ENCODE measurements at places on chromosomes 1 and 21.

DNA sequence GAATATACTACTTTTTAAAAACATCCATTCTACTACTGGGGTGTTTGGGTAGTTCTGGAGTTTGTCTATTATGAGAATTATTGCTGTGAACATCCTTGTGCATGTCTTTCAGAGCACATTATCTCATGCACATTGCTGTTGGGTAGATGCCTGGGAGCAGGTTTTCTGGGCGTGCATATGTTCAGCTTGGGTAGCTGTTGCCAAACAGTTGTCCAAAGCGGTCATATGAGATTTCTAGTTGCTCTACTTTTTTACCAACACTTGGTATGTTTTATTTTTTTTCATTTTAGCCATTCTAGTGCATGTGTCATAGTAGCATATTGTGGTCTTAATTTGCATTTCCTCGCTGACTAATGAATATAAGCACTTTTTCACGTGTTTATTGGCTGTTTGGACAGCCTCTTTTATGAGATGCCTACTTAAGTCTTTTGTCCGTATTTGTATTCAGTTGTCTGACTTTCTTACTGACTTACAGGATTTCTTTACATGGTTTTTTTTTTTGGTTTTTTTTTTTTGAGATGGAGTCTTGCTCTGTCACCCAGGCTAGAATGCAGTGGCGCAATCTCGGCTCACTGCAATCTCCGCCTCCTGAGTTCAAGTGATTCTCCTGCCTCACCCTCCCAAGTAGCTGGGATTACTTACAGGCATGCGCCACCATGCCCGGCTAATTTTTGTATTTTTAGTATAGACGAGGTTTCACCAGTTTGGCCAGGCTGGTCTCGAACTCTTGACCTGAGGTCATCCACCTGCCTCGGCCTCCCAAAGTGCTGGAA is 18.1 kb downstream of the ZDHHC18 start:
- DNase-seq, result no peak

DNA sequence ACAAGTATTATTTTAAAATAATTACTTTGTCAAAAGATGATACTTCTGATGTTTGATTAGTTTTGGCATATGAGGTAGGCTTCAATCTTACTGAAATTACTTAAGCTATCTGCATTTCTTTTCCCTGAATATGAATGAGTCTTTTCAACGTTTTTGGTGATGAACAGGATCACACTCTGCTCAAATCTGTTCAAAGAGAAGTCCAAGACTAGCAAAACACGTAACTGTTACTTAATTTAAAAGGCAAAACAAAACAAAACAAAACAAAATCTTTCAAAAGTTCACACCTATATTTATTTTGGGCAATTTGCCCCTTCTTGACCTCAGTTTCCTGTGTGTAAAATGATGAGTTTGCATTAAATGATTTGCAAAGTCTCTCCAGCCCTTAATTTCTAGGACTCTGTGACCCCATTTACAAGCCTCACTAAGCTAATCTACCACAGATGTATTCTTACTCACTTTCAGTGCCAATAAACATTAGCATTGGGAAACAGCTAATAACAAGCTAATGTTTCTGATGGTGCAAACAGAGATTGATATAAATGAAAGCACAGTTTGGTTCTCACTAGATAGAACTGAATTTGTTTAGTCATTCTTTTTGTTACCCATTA is 865.4 kb downstream of the LTN1 start:
- DNase-seq, result no peak

GRCh38 chr1:165543532-165544438 is at the start of gene LRRC52:
Gene LRRC52 (plus strand): TSS chr1:165544000. CDS start chr1:165544297, 297 bp downstream.
- DNase-seq, result no peak

GRCh38 chr1:17611991-17612390 is 72.5 kb downstream of the ARHGEF10L start:
- DNase-seq, result no peak

DNA sequence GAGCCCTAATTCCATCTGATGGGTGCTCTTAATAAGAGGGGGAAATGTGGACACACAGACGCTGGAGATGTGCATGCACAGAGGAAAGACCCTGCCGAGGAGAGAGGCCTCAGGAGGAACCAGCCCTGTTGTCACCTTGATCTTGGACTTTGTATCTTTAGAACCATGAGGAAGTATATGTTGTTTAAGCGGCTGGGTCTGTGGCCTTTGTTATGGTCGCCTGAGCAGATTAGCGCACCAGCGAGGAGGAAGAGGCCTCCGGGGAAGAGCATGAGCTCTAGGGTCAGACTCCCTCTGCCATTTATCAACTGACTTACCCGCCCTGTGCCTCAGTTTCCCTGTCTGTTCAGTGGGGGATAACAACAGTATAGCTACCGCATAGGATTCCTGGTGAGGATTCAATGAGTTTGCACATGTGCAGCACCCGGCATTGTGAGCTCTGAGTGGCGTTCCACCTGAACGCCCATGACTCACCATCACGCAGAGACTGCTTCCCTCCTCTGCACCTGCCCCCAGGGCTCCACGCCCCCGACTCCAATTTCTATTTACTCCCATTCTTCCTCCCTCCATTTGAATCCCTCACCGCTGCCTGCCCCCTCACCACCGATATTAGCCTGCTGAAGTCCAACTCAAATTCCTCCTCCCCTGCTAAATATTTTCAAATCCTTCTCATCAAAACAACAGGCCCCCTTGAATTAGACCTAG is 67.2 kb downstream of the ATP5PO start:
- no peak for DNase-seq

- no peak for DNase-seq
Observed at GRCh38 chr1:1975535-1975934, 28.1 kb downstream of the CFAP74 start.

DNA sequence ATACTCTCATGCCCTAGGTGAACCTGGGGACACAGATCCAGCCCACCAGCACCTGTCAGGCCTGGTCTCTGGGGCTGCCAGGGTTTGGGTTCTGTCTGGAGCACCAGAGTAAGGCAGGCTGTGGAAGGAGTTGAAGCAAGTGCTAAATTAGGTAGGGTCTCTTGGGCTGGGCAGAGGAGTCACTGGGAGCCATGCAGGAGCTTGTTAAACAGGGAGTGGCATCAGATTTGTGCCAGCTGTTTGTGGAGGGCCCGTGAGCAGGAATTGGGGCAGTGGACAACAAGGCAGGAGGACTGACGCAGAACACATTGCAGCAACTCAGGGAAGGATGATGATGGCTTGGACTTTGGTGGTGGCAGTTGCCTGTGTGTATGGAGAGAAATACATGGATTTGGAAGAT is 56.3 kb downstream of the PTPRF start:
- no peak for DNase-seq

- DNase-seq, result no peak
Observed at GRCh38 chr1:59816318-59816878, 1.6 kb downstream of the HOOK1 start.

DNA sequence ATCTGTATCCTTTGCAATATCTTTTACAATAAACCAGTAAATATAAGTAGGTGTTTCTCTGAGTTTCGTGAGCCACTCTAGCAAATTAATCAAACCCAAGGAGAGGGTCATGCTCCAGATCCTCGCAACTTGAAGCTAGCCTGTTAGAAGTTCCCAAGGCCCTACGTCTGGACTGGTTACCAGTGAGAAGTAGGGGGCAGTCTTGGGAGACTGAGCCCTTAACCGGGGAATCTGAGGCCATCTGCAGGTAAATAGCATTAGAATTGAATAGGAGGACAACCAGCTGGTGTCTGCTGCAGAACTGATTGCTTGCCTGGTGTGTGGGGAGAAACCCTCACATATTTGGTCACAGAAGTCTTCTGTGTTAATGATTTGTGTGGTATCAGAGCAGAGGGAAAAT is 190.5 kb downstream of the RYR2 start:
- no peak for DNase-seq

DNA sequence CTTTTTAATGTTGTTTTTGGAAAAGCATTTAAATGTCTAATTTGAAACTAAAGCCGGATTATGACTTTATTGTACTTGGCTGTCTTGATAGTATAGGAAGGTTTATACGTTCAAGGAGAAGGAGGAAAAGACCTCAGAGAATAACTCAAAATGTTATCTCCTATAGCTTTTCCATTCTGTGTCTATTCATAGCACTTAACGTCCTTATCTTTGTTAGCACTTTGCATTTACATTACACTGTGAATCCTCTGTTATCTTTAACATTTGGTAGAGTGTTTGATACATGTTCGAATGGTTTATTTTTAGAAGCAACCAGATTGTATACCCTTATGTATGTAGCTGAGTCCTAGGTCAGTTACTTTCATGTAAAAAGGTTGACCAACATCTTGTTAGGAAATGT is 50.8 kb upstream of the PODN start:
- DNase-seq, result no peak

- DNase-seq, result no peak
Observed at GRCh38 chr1:113981962-113982931, 3.0 kb downstream of the OLFML3 start.

GRCh38 chr1:114756009-114756892 is 1.5 kb downstream of the CSDE1 start:
- DNase-seq, result peak; percentile 42

GRCh38 chr1:175482071-175482451 is 261.3 kb downstream of the TNR start:
- no peak for DNase-seq

- DNase-seq, result no peak
Observed at GRCh38 chr21:27076025-27076424, 109.1 kb upstream of the ADAMTS5 start.

DNA sequence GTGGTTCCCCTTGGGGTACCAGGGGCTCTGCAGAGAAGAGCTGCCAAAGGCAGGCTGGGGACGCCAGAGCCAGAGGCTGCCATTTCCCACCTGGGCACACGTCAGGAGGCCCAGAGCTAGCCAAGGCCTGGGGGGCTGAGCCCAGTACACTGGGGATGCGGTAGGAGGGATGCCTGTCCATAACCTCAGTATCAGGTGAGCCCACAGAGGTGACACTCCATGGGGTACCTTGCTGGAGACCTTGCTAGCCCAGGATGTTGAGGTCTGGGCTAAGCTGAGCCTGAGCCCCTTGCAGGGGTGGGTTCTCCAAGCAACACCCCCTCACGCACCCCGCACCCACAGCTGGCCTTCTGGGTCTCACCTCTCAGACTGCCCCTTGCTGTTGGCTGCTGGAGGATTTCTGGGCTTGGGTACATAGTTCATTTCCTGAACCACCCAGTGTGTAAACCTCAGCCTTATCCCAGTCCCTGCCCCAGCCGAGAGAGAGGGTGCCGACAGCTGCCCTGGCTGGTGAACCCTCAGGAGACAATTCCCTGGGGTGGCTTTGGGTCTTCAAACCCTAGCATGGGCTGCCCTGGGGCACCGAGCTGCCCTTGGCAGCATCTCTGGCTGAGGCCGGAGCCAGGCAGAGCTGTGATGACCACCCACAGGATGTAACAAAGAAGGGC is 92.5 kb upstream of the VAMP3 start:
- DNase-seq, result no peak

DNA sequence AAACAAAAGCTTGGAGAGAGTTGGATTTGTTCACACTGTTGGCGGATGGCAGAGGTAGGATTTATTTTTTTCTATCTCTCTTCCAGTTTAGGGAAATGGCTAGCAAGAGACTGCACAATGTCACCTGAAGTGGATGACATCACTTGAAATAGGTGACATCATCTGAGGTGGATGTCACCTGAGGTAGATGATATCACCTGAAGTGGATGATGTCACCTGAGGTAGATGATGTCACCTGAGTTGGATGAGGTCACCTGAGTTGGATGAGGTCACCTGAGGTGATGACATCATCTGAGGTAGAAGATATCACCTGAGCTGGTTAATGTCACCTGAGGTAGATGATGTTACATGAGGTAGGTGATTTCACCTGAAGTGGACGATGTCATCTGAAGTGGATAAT is 413.4 kb downstream of the DSCAM start:
- DNase-seq, result no peak

DNA sequence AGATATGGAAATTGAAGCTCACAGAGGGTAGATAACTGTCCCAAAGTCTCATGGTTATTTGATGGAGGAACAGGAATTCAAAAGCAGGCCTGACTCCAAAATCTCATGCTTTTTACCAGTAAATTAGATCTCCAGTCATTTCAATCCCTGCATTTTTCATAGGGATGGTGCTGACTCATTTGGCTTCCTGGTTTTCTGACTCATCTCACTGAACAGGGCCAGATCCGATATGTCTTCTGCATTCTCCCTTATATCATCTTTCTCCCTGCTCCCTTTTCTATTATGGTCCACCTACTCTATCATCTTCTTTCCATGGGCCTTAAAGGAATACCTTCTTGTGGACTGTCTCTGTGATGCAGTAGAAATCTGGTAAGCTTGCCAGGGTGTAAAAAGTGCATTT is 187.2 kb downstream of the FGGY start:
- DNase-seq, result no peak

GRCh38 chr1:59482986-59483385 is 186.1 kb downstream of the FGGY start:
- DNase-seq, result no peak

- DNase-seq, result no peak
Observed at GRCh38 chr1:169733924-169734323, at the start of gene SELE. Gene SELE (minus strand): TSS chr1:169734079. CDS start chr1:169733612, 467 bp downstream.

GRCh38 chr1:55143684-55144083 is 71.5 kb downstream of the USP24 start:
- DNase-seq, result no peak

DNA sequence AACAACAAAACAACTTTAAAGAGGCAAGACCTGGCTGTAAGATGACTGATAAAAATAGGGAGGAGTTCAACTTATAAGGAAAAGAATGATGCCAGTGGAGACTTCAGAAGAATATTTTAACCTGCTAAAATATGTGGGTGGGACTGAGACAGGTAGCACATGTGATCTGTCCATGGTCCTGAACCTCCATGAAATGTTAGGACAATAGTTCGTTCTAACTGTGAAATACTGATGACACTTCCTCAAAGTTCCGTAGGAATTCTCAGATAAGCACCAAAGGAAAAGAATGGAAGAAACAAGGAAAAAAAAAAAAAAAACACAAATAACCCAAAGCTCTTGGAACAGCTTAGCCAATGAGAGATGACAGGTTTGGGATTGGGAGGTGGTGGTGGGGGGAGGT is 44.7 kb downstream of the CDC42BPA start:
- no peak for DNase-seq

GRCh38 chr1:90414201-90414600 is 302.9 kb downstream of the BARHL2 start:
- DNase-seq, result no peak

GRCh38 chr1:77757603-77758002 is 2.0 kb downstream of the USP33 start:
- DNase-seq, result no peak

DNA sequence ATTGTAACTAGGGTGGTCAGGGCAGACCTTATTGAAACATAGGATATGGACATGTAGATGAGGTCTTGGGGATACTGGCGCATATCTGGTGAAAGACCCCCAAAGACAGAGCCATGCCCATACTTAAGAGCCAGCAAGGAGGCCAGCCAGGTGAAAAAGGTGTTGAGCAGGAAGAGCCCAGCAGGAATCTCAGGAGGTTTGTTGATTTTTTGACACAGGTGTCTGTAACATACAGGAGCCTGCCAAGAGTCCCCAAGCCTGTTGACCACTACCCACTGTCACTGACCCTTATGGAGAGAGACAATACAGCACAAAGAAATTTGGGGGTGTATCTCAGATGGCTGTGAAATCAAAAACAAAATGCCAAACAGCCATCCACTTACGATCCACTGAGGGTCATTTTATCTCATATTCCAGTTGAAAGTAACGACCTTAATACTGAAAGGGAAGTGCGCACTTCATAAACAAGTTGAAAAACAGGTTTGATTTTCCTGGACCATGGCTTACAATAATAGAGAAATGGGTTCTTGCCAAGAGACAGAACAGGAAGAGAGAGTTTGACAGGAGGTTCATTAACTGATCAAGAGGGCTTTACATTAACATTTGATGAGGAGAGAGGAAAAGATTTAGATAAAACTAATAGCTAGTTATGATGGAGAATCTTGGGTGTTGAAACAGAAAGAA is 163.6 kb downstream of the GLUL start:
- DNase-seq, result no peak

- DNase-seq, result no peak
Observed at GRCh38 chr1:119132179-119132578, 8.3 kb downstream of the WARS2 start.

All from CD4-positive, alpha-beta T cell treated with Interleukin-10 for 1 hour (primary cell).